T47D (cell line): ENCODE measurements at places on chromosomes 7 and 10.

DNA sequence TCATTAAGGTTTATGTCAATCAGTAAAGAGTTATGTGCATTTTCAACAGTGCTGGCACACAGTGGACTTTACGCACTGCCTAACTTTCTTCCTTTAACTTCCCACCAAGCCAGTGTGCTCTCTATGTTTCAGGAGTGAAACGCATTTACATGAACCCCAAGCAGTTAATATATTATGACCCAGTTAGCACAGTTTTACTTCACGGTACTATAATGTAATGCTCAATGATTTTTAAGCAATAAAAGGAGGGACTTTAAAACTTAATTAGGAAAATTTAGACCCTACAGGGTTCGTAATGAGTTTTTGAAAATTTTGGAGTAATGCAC is 100.3 kb downstream of the C10orf90 start:
- no peak for DNase-seq

DNA sequence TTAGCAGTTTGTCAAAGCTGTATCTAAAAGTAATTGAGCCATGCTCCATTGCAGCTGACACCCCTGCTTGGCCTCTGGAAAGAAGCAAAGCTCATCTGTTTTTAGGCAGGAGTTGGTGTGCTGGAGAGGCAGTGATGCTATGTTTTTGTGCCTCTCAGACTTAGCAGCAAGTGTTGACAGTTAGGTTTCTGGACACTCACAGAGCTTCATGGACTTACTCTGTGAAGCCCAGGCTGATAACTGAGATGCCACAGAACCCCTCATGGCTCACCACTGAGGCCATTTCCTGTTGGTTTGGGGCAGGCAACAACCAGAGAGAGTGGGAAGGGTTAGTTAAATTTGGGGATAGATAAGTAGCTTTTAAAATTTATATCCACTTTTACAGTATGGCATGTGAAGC is 59.8 kb downstream of the BTAF1 start:
- no peak for DNase-seq

- no peak for DNase-seq
Observed at GRCh38 chr10:19728376-19728775, 87.9 kb upstream of the PLXDC2 start.

- no peak for DNase-seq
Observed at GRCh38 chr7:134826105-134826504, 46.7 kb downstream of the CALD1 start.

DNA sequence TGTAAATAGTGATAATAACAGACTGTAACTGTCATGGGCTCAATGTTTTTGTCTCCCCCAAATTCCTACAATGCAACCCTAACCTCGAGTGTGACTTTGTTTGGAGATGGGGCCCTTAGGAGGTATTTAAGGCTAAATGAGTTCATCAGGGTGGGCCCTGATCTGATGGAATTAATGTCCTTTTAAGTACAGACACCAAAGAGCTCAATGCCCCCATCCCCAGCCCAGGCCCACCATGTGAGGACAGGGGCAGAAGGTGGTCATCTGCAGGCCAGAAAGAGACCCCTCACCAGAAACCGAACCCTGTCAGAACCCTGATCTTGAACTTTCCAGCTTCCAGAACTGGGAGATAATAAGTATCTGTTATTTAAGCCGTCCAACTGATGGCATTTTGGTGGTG is 83.2 kb downstream of the PIP4K2A start:
- no peak for DNase-seq

DNA sequence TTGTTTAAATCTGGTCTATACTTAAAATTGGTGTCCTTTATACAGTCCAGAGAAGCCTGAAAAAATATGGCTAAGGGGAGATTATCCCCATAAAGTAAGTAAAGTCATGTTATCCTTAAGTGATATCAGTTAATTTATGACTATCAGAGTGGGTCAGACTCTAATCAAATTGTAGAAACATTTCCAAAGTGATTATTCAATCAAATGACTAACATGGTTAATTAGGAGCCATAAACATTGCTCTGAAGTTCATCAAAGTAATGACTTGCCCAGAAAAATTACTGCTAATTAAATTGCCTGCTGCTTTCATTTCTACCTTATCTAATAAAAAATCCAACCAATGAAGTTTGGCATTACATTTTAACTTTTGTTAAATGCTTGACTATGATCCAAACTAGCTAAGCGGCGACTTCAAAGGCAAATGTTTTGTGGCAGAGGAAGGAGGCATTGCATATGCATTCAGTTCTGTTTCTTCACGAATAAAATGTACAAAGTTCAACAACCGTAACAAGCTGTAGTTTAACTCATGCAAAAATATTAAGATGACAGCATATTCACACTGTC is 76.7 kb downstream of the ETV1 start:
- no peak for DNase-seq

DNA sequence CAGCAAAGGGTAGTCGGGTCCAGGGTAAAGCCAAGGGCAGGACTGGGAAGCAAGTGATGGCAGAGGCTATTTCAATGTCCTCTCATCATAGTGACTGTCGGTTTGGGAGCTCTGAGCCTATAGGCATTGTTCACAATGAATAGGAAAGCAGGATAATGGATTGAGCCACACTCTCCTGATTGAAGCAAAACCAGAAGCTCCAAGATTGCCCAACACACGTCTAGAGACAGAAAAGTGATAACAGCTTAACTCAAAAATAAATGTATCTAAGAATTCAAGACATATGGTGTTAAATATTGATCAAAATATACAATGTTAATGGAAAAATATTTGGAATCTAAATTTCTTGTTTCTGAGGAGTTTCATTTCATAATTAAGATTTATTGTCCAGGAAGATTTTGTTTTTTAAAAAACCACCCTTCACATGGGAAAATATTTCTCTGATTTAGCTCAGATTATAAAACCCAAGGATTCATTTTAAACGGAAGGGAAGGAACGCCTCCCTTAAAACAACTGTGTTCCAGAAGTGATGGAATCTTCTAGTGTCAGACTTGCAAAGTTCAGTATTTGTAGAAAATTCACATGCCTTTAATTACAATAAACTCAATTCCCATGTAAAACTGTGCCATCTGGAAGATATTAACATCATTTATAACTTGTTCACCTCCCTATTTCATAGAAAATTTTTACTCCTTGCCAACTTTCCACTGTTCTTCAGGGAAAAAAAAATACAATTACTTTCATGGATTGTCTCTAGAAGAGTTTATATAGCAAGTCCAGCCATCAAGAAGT is 54.5 kb downstream of the NRP1 start:
- DNase-seq: no peak

GRCh38 chr10:102517553-102517952 is 13.8 kb downstream of the SUFU start:
- no peak for DNase-seq

DNA sequence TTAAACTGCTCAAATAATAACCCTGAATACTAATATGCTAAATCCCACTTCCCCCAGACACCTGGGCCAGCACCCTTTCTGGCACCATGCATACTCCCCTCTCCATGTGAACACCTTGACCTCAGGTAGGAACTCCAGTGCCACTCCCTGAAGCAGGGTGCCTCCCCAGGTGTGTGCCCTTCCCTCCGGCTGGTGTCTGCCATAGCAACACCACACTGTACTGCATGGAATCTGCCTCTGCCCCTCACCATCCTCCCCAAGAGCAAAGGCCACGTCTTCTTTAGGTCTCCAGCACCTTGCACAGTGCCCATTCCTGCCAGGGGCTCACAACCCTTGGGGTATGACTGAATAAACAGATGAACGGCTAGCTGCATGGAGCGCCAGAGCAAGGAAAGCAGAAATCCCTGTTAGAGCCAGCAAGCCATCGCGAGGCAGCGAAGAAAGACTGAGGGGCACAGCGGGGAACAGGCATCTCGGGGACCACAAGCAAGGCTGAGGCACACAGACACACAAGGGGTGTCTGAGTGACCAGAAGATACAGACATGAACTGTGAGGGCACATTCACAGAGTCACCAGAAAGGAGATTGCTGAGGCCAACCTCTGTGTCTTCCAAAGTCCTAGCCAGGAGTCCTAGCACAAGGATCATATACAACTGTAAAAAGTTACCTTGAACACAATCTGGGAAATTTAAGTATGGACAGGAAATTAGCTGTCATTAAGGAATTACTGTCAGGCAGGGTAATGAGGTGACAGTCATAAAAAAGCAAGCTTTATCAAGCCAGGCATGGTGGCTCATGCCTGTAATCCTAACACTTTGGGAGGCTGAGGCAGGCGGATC is 25.7 kb downstream of the COBL start:
- no peak for DNase-seq

- DNase-seq: no peak
Observed at GRCh38 chr7:103142494-103142893, 6.4 kb downstream of the NAPEPLD start.

GRCh38 chr7:128993419-128993818 is 55.7 kb downstream of the IRF5 start:
- no peak for DNase-seq
